ENCODE measurements at places on chromosomes 11 and 22.

GRCh38 chr11:83922318-83922717 lies 636.2 kb upstream of the CCDC90B start:
- DNase-seq, result no peak

DNA sequence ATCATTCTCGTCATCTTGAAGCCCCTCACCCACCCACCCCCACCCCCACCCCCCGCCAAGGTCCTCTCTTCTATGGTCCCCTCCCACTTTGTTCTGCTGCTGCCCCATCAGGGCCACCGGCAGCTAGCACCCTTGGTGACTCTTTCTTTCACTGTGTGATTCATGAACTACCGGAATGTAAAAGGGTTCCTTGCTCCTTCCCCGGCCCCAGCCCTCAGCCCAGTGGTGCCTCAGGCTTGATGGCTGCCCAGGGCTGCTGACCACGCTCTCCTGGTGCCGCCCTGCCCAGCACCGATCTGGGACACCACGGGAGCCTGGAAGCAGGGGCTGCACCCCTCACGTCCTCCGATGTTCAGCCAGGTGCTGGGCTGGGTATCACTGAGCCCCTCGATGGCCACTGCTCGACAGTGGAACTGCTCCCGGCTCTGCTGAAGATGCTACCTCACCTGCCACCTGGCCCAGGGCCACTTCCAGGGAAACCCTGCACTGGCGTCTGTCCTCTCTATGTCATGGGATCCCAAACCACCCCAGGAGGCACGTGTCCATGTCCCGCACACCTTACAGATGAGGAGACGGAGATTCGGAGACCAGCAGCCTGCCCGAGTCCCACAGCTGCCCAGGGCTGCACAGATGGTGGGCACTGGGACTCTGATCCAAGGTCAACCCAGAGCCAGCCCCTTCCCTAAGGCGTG lies 39.7 kb downstream of the IGLL5 start:
- DNase-seq, result no peak

GRCh38 chr11:75598264-75598663 lies 36.2 kb downstream of the SERPINH1 start:
- DNase-seq, result no peak

- DNase-seq, result no peak
Measured at GRCh38 chr11:1738380-1738779, 12.0 kb downstream of the IFITM10 start.

DNA sequence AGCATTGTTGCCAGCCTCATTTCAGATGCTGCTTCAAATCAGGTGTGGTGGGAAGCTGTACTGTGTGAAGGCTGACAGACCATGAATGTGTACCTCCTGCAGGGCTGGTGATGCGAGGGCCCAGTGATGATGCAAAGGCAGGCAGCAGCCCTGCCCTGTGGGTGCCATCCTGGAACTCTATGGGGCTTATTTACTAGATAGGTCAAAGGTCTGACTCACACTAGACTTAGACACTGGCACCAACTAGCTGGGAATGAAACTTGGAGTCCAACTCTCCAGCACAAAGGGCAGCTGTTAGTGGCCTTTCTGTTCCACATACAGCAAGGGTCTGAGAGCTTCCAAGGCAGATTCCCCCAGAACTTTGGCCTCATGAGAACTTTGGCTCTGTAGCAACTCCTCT lies 138.4 kb downstream of the TTC17 start:
- peak; percentile 49 for DNase-seq

- DNase-seq, result no peak
Measured at GRCh38 chr22:27466778-27467438, 334.6 kb downstream of the MN1 start.

DNA sequence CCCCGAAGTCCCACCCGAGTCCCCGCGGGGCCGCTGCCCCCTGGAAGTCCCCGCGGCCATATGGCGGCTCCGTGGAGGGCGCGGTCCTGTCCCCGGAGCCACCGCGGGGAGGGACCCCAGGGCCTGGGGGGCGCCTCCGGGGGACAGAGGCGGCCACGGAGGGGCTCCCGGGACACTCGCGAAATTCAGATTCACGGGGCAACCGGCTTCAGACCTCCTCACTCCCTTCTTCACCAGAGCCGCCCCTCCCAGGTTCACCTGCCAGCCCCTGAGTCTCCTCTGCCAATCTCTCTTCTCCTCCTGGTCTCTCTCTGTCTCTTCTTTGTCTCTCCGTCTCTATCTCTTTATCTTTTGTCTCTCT lies 28.2 kb upstream of the TOLLIP start:
- no peak for DNase-seq

DNA sequence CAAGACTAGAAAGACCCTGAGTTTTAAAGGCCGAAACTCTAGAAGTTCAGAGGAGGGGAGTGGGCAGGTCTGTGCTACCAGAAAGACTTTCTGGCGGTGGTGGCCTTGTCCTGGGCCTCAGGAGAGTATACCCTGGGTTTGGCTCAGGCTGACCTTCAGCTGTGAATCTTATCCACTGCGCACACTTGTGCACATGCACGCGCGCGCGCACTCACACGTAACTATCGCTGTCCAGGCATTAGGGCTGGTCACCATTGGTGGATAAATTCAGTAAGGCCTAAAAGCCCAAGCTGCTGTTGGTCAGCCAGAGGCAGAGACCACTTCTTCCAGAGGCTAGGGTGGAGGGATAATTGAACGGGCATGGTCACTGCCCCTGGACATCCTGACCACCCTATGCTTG lies 25.1 kb downstream of the ARHGEF17 start:
- no peak for DNase-seq

- peak; percentile 27 for DNase-seq
Measured at GRCh38 chr22:49327411-49328117, 500.1 kb downstream of the BRD1 start.

DNA sequence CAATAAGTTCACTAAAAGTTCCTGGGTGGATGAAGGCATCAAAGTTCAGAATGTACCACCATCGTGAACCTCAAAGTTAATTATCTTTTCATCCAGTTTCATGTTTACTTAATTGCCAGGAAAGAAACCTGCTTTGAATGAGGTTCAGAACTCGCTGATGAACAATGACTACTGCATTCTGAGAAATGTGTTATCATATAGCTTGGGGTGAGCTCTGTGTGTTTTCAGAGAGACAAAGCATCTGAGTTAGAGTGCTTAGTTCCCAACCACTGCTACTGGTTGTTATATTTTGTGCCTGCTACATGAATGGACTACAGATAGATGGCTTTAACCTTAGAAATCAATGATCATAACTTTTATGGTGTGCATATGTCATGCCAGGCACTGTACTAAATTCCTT lies 1131.0 kb downstream of the DLG2 start:
- DNase-seq, result no peak
